OCI-LY7 (cell line): ENCODE measurements at places on chromosomes 3 and 15. TPM values are rescaled to one million over a fixed set of nuclear protein-coding genes. Genes with fewer than 3 reads are reported as not detected.

DNA sequence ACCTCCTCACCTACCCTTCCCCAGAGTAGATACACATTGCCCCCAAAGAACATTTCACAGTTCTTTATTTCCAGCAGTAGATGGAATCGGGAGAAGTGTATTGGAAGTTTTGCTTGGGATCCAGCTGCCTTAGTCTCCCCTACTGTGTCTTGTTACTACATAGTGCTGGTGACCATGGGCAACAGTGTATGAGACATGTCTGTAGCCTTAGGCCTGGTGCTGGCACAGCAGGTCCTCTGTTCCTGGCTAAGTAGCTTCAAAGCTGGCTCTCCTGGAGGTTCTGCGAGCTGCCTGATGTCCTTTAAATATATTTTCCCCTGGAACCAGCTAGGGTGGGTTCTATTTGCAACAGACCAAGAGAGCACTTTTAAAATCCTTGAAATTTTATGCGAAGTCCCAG, 174.7 kb downstream of the THSD4 start:
- DNase-seq = no peak

- no peak for DNase-seq
Measured at GRCh38 chr3:41158947-41159346, 40.4 kb upstream of the CTNNB1 start.

DNA sequence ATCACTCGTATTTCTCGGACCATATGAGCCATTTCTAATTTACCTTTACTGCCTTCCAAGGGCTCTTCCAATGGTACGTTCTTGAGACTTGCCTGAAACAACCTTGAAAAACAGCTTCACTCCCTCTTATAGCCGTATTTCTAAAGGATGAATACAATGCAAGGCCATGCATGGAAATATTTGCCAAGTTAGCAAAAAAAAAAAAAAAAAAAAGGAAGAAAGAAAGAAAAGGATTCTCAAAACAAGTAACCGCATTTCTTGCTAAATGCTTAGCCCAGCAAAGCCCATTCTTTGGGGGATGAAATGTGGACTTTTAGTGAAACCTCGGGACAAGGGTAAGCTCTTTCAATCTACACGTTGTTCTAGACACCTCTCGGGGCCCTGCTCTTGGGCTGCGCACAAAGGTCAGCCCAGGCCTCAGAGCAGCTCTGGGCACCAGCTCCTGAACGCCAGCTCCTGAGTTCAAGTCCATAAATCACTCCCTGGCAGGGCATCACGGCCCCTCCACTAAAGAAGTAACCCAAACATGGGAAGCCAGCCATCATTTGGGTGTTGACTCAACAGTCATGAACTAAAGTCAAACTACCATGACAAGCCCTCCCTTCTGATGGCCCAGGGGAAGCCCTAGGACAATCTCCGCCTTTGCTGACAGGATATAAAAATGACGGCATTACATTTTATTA, 132.7 kb downstream of the ADAMTS17 start:
- no peak for DNase-seq

GRCh38 chr15:67585681-67586080, 43.2 kb downstream of the MAP2K5 start:
- DNase-seq = no peak

Gene CLRN1
- total RNA-seq = not detected in 2 replicates
